A172 (cell line): ENCODE measurements at places on chromosomes 16 and 17. TPM values are rescaled to one million over a fixed set of nuclear protein-coding genes. Genes with fewer than 3 reads are reported as not detected.

The KIF18B gene
- 9.8 and 16.3 TPM in 2 replicates for total RNA-seq

The PTX4 gene
- not detected in 2 replicates for total RNA-seq

- DNase-seq: no peak
Measured at GRCh38 chr17:51044976-51045375, 75.7 kb downstream of the SPAG9 start.

The SEPTIN12 gene
- not detected in 2 replicates for total RNA-seq

- DNase-seq: no peak
Measured at GRCh38 chr17:82327289-82327688, 6.3 kb downstream of the SECTM1 start.
